ENCODE measurements at places on chromosomes 6 and 20.

- no peak for DNase-seq
These were observed 316.0 kb downstream of the CLIC5 start for GRCh38 chr6:45699663-45700062.

GRCh38 chr20:38751360-38751976 lies 3.2 kb downstream of the ACTR5 start:
- no peak for DNase-seq

- DNase-seq = no peak
These were observed 96.7 kb downstream of the EDN1 start for GRCh38 chr6:12386816-12387215.

- DNase-seq = no peak
These were observed 779.7 kb upstream of the MAN1A1 start for GRCh38 chr6:120129228-120129627.

DNA sequence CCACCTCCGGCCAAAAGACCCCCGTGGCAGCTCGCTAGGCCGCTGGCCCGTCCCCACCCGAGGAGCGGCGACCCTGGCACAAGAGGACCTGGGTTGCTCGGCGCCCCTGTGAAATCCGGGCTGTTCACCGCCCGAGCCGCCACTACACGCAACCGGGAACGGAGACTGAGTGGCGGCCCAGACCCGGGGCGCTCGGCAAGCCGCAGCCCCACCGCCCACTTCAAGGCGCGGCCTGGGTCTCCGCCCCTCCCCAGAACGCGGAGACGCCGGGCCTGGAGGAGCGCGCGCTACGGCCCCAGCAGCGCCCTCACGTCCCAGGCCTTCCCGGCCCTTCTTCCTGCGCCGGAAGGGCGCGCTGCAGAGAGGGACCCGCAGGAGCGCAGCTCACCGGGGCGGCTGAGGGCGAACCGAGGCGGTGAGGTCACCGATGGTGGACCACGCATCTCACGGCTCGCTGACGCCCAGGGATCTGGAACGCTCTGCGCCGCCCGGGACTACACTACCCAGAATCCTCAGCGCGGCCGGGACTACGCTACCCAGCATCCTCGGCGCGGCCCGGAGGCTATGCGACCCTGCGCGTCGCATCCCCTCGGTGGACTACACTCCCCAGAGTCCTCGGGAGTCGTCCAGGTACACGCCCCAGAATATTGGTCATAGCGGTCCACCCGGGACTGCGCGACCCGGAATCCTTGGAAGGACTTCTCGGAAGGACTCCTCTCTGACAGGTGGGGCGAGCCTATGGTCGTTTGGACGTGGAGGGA lies at the start of gene ZNF337:
TSS of gene ZNF337 (minus strand) at position 483 of the 761 bp plus-strand sequence. CDS start 10,436 bp downstream, outside the sequence.
- DNase-seq = peak; percentile 87

DNA sequence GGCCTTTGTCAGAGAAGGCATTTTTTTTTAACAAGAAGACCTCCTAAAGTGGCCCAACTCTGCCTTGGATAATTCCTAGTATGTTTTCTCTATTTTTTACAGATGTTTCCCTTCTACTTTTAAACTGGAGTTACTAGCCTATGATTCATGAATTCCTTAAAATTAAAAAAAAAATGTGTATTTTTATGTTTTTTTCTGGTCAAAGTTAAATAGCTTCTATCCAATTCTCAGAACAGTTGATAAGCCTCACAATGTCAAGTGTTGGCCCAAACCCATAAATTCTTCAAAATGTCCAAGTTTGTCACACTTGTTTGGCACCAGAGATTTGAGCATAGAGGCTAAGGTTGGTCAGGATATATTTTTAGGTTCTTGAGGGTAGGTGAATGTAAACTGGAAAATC lies 64.0 kb downstream of the JAG1 start:
- no peak for DNase-seq

- no peak for DNase-seq
These were observed 107.4 kb downstream of the SAMD5 start for GRCh38 chr6:147615659-147616456.

- DNase-seq = no peak
These were observed 7.8 kb upstream of the PCIF1 start for GRCh38 chr20:45926731-45927070.

DNA sequence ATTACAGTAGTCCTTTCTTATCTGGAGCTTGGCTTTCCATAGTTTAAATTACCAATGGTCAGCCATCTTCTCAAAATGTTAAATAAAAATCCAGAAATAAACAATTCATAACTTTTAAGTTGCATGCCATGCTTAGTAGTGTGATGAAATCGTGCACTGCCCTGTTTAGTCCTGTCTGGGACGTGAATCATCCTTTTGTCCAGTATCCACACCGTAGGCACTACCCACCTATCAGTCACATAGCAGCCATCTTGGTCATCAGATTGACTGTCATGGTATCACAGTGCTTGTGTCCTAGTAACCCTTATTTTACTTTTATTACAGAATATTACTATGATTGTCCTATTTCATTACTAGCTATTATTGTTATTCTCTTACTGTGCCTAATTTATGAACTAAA lies 924.1 kb downstream of the EYS start:
- no peak for DNase-seq

DNA sequence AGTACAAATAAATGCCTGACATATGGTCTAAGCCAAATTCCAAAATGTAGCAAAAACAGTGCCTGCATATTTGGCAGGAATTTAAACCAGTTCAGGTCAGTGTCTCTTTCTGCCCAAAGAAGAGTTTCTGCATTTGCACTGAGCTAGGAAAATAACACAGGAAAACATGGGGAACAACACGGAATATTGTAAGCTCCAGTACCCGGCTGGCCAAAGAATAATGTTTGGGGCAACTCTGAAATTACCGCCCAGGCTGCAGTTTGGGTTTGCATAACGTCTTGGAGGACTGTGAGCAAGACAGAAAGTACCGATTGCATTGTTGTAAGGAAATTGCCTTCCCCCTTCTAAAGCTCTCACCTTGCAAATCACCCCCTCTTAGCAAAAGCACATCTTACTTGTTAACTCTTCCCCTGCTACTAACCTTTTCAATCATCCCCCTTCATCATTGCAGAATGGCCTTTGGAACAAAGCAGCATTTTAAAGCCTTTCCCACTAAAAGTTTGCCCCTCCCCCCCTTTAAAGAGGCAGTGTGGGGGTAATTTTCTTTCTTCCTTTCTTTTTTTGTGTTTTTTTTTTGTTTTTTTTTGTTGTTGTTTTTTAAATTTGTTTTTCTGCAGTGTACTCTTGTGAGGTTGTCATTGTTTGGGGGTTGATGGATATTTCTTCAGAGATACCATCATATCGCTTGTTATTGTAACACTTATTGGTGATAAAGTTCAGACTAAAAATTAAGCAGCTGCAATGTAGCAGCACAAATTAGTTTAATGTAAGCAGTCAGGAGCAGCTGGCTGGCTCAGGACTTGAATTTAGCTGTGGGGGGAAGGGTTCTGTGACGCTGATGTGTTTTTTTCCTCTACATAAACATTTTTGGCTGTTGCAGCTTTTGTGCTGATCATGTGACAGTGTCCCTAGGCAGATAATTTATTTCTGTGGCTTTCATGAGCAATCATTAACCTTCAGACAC lies 100.0 kb upstream of the CITED2 start:
- no peak for DNase-seq

DNA sequence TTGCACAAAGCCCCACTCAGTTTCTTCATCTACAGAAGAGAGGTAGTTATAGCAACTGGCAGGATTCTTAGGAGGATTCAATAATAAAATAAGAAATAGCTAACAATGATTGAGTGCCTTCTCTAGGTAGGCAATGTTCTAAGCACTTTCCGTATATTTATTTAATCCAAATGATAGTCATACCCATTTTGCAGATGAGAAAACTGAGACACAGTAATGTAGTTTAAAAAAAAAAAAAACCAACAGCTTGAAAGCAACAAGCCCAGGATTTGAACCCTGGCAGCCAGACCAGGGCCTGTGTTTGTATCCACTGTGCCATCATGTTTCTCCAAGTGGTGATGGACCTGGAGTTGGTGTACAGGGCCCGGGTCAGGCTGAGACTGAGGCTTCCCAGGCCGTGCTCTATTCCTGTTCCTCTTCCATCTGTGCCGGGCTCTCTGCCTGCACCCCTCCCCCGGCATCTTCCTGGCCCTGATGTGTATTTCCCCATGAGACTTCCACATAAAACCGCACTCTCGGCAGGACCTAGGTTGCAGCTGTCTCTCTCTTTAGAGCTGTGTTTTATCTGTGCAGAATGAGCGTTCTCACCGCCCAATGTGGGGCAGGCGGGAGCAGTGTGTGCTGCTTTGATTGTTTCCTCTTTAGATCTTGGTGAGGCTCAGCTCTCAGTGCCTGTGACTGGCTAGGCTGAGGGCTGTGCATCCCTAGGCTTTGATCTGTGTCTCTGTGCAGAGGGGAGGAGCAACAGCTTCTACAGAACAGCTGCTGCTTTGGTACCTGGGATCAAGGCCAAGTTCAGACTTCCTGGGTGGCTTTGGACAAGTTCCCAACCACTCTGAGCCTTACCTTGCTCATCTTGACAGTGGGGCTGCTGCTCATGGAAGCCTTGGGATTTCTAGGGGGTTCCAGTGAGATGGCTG lies 49.5 kb downstream of the TOX2 start:
- DNase-seq = peak; percentile 59

DNA sequence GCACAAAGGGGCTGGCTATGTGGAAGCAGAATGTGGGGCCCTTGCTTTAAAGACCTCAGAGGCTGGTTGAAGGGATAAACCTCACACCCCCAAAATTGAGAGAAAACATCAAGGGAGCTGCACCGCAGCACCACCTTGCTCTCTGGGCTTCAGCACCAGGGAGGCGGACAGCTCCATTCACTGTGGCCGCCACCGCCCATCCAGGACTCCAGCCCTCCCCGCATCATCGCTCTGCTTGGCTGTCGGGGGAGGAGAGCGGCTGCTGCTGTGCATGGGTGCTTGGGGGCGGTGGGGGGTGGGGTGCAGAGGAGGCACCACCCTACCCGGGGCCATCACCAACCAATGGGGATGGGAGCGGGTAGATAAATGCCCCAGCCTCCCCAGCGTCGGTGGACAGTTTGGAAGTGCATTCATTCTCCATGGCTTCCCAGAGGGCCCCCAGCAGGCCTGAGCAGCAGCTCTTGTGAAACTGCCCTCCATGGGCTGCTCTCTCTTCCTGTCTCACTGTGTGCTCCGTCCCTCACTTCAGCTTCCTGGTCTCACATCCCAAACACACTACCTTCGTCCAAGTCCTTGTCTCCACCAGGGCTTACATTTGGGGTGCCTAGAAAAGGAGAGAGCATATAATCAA lies 75.7 kb upstream of the BHLHE23 start:
- peak; percentile 6 for DNase-seq

DNA sequence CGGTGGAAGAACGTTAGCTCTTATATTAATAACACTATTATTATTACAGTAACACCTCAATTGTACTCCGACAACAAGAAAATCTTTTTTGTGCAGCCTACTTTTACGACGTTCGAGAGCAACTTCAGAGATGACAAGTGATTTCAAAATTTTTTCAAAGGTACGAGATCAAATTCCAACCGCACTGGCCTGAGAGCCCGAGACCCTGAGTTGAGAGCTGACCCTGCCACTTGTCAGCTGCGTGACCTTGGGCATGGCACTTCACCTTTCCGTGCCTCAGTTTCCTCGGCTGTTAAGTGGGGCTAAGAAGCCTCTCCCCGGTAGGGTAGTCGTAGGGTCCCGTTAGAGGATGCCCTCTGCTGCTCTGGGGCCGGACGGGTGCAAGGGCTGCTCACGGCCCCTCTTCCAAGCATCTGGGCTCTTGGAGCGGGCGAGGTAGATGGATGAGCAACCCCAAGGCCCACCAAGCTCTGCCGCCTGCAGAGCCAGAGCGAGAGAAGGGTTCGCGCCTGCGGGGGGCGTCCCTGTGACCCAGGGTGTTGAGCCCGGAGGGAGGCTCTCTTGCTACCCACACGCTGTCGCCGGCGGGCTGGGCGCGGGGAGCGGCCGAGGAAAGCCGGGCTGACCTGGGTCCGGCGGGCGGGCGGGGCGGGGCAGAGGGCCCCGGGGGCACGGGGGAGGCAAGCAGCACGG lies 510 bp downstream of the NDRG3 start:
- DNase-seq = no peak

GRCh38 chr20:22070610-22071058 lies 365.2 kb downstream of the PAX1 start:
- DNase-seq = no peak

GRCh38 chr6:118748311-118749062 lies 97.1 kb upstream of the CEP85L start:
- no peak for DNase-seq

DNA sequence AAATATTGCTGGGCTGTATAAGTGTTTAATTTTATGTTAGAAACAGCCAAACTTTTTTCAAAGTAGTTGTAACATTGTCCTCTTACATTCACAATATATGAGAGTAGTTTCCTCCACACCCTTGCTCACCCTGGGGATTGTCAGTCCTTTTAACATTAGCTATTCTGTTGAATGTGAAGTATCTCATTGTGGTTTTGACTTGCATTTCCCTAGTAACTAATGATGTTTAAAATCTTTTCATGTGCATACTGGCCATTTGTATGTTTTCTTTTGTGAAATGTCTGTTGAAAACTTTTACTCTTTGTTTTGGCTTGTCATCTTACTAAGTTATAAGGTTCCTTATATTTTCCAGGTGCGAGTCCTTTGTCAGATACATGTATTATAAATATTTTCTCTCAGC lies 32.9 kb downstream of the TRIM38 start:
- DNase-seq = no peak

- DNase-seq = no peak
These were observed 564.3 kb upstream of the MARCKS start for GRCh38 chr6:113292646-113293422.

- no peak for DNase-seq
These were observed 54.6 kb downstream of the GMPR start for GRCh38 chr6:16292942-16293341.

GRCh38 chr6:49633541-49633940 lies 3.1 kb downstream of the RHAG start:
- no peak for DNase-seq

DNA sequence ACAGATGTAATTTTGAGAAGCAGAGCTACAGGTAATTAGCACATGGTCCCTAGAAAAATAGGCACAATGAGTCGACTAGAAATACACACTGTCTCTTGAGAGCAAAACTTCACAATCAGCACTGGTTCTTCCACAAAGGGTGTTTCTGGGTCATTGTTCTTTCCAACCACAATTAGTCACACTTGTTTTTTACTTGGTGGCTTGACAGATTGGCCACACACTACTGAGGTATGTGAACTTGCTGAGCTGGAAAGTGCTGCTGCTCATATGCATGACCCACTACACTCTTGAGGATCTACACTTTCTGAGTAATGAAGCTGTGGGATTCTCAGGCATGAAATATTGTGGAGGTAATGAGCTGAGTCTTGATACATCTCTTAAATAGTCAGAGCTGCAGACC lies 347.7 kb downstream of the BCKDHB start:
- peak; percentile 91 for DNase-seq

DNA sequence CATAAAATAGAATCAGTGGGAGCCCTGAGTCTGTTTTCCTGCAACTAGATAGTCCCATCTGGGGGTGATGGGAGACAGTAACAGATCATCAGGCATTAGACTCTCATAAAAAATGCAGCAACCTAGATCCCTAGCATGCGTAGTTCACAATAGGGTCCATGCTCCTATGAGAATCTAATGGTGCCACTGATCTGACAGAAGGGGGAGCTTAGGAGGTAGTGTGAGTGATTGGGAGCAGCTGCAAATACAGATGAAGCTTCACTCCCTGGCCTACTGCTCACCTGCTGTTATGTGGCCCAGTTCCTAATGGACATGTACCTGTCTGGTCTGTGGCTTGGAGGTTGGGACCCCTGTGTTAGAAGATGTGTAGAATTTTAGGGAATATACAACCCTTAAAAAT lies 904.5 kb upstream of the EPHA7 start:
- DNase-seq = no peak

Measured in GM04504 (cell line).